Epithelial cell of proximal tubule (primary cell): ENCODE measurements at places on chromosomes 1 and 21. TPM values are rescaled to one million over a fixed set of nuclear protein-coding genes. Genes with fewer than 3 reads are reported as not detected.

IRF6 gene
- 12.9 and 43.8 TPM in 2 replicates for total RNA-seq

SOX13 gene
- 5.7 and 16.2 TPM in 2 replicates for total RNA-seq

TRIM45 gene
- total RNA-seq: 5.1 and 8.2 TPM in 2 replicates

GBP2 gene
- 2.2 and 2.7 TPM in 2 replicates for total RNA-seq

ZMYND12 gene
- total RNA-seq: 0.22 and 0.35 TPM in 2 replicates

LCE2A gene
- not detected in 2 replicates for total RNA-seq

FRRS1 gene
- 3.1 and 3.3 TPM in 2 replicates for total RNA-seq

NPHS2 gene
- not detected in 2 replicates for total RNA-seq

FCN3 gene
- not detected in 2 replicates for total RNA-seq
